ENCODE measurements at places on chromosomes 2 and 18. TPM values are rescaled to one million over a fixed set of nuclear protein-coding genes. Genes with fewer than 3 reads are reported as not detected.

DNA sequence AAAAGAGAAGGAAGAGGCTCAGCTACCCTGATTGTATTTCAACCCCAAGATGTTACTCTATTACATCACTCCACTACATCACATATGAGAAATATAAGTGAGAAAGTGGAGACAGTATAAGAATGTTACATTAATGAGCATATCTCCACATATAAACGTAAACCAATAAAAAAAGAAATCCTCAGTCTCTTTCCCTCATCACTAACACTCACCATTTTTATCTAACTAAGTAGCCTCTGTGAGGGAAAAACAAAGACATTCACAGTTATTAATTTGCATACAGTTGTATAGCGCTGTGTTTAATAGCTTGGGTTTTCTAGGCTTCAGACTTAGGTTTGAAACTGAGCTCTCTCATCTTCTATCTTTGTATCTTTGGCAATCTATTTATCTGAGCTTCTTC, 489.1 kb upstream of the LRRTM4 start:
- no peak overlapping the region for H3K4me3 ChIP-seq
- no peaks in the 10 kb centered on the region for H3K27me3 ChIP-seq
- H3K36me3 ChIP-seq = no peaks in the 10 kb centered on the region
- no peak overlapping the region for H3K27ac ChIP-seq
- no peak for DNase-seq

DNA sequence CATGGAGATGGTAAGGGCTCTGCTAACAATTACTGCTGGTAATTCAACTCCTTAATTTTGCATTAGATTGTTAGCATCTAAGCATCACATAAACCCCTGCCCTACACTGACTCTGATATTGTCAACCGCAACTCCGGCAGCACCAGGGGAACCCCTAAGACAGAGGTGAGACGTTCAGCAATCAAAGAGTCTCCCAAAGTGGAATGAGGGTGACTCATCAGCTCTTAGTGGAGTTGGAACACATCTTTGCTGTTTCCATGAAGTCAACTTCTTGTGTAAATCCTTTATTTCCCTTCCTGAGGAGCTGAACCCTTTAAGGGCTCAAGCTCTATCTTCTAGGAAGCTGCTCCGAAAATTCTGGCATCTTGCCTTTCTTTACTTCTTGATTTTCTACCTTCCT, 52.1 kb downstream of the ABCG8 start:
- no peak for DNase-seq
- no peak overlapping the region for H3K4me3 ChIP-seq
- H3K36me3 ChIP-seq = peaks cover 9% of the 10 kb centered on the region
- H3K4me1 ChIP-seq = 0 out of 2 replicates have a peak, but pooled peaks cover 2% of the 10 kb centered on the region

GRCh38 chr2:100592226-100592625, 29.4 kb downstream of the PDCL3 start:
- H3K27ac ChIP-seq = no peak overlapping the region
- H3K27me3 ChIP-seq = no peaks in the 10 kb centered on the region
- no peak for DNase-seq
- H3K36me3 ChIP-seq = no peaks in the 10 kb centered on the region
- no peak overlapping the region for H3K4me3 ChIP-seq
- peaks cover 5% of the 10 kb centered on the region for H3K4me1 ChIP-seq

GRCh38 chr2:41914936-41915335, 132.9 kb upstream of the PKDCC start:
- H3K4me3 ChIP-seq = no peak overlapping the region
- no peaks in the 10 kb centered on the region for H3K27me3 ChIP-seq
- H3K4me1 ChIP-seq = no peaks in the 10 kb centered on the region

GRCh38 chr18:50439460-50440015, 64.7 kb downstream of the SKA1 start:
- no peaks in the 10 kb centered on the region for H3K4me1 ChIP-seq
- DNase-seq = no peak
- H3K27me3 ChIP-seq = no peaks in the 10 kb centered on the region

DNA sequence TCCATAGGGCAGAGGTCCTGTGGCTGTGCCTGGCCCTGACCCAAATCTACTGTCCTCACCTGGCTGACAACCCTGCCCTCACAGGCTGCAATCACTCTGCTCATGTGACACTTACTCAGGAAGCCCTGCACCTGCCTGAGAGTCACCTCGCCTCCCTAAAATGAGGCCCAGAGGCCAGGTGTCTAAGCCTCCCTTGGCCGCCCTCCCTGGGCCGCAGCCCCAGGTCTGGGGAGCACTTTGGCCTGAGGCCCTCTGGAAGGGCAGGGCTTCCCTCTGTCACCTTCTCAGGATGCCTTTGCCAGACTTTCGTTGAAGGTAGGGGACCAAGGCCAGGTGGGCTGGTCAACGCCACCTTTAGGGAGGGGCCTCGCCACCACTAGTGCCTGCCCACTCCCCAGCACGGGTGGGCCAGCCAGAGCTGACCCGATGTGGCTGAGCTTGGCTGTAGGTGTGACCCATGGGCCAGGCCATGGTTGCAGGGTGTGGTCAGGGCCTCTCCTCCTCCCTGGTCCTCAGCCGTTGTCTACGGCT, 6.1 kb upstream of the GPC1 start:
- no peak overlapping the region for H3K4me3 ChIP-seq
- H3K27ac ChIP-seq = no peak overlapping the region
- no peaks in the 10 kb centered on the region for H3K4me1 ChIP-seq
- no peaks in the 10 kb centered on the region for H3K36me3 ChIP-seq

DNA sequence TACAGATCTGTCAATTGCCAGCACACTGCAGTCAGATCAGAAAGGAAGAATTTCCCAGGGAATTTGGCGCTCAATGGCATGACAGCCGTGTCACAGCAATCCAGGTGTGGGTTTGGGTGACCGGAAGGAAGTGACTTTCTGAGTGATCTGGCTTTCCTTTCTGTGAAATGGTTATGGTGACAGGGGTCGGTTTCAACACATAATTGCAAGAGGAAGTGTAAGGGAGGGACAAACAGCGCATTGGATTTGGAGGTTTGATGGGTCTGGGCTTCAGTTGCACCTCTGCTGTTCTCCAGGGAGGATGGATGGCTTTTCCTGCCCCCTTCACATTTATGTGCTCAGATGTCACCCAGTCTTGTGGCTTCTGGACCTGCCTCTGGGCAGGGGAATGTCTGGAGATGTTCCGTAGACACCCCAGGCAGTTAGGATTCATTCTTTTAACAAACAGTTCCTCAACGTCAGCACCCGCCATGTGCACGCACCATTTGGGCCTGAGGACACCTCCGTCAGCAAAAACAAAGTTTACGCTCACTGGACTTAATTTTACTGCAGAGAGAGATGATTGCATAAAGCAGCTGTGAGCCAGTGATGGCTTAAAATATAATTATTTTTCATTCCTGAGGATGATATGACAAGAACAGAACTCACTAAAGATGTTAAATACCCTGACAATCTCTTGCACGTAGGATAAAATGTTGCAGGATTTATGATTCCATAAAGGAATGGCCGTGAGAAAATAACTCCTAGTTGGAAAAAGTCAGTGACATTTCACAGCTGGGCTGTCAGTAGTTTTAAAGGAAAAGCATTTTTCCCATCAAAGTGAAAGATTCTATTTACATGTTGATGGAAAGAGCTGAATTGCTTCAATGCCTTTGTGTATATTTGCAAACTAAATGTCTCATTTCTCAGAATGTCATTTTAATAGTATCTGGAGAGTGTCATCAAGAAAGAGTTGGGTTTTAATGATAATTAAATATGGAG, 36.9 kb downstream of the MBP start:
- H3K27me3 ChIP-seq = no peaks in the 10 kb centered on the region
- H3K4me1 ChIP-seq = peaks cover 51% of the 10 kb centered on the region
- peaks cover 21% of the 10 kb centered on the region for H3K36me3 ChIP-seq

GRCh38 chr18:22547807-22548561, 130.3 kb upstream of the CTAGE1 start:
- no peaks in the 10 kb centered on the region for H3K4me1 ChIP-seq
- H3K27ac ChIP-seq = no peak overlapping the region
- DNase-seq = no peak
- no peaks in the 10 kb centered on the region for H3K36me3 ChIP-seq
- no peak overlapping the region for H3K4me3 ChIP-seq
- no peaks in the 10 kb centered on the region for H3K27me3 ChIP-seq

- no peak overlapping the region for H3K27ac ChIP-seq
- DNase-seq = no peak
- no peaks in the 10 kb centered on the region for H3K36me3 ChIP-seq
Measured at GRCh38 chr2:176585791-176586190, 316.5 kb downstream of the MTX2 start.

DNA sequence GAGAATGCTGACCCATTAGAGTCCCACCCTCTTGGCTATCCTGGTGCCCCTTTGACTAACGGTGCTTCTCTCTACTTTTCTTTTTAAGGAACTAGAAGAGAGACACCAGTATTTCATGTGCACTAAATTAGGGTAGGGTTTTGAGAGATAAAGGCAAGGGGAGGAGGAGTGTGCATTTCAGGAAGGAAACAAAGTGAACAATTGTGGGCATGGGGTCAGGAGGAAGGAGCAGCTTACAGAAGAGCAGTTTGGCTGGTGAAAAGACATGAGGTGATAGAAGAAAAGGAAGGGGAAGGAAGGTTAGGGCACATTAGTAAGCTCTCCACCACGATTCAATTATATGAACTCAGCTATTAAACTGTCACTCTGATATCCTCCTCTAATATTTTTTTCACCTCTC, 105.8 kb upstream of the CTAGE1 start:
- no peaks in the 10 kb centered on the region for H3K27me3 ChIP-seq
- H3K4me1 ChIP-seq = no peaks in the 10 kb centered on the region
- DNase-seq = no peak
- no peaks in the 10 kb centered on the region for H3K36me3 ChIP-seq
- H3K27ac ChIP-seq = no peak overlapping the region

- no peaks in the 10 kb centered on the region for H3K4me1 ChIP-seq
- H3K27me3 ChIP-seq = no peaks in the 10 kb centered on the region
- H3K4me3 ChIP-seq = no peak overlapping the region
- H3K27ac ChIP-seq = no peak overlapping the region
- H3K36me3 ChIP-seq = peaks cover 26% of the 10 kb centered on the region
Measured at GRCh38 chr2:127985026-127985734, 42.7 kb downstream of the SAP130 start.

DNA sequence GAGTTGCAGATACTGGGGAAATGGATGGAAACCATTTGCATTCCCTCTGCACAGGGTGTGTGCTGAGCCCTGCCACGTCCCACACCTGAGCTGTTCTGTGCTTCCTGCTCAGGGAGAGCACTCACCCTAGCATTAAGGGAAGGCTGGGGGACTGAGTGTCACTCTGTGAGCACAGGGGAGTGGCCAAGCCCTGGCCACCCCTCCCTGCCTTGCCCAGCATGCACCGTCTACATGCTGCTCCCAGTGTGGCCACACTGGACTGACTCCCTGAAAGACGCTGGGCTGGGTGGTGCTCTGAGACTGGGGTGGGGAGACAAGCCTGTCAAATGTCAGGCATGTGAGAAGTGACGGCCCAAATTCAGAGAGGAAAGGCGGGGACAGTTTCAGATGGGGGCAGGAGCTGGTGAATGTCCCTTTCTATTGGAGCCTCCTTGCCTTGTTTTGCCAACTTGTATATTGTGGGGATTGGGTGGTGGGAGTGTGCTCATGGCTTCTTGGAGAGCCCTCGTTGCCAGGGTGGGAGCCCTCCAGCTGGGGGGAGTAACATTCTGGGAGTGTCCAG, 298.4 kb upstream of the HS6ST1 start:
- H3K4me3 ChIP-seq = no peak overlapping the region
- H3K4me1 ChIP-seq = no peaks in the 10 kb centered on the region
- no peak for DNase-seq
- no peak overlapping the region for H3K27ac ChIP-seq
- H3K36me3 ChIP-seq = no peaks in the 10 kb centered on the region

GRCh38 chr2:231306791-231307393, 88.6 kb upstream of the B3GNT7 start:
- H3K36me3 ChIP-seq = no peaks in the 10 kb centered on the region
- peaks cover 7% of the 10 kb centered on the region for H3K4me1 ChIP-seq
- H3K27ac ChIP-seq = no peak overlapping the region
- H3K27me3 ChIP-seq = no peaks in the 10 kb centered on the region
- DNase-seq = no peak

GRCh38 chr18:77469131-77469530, 219.5 kb downstream of the GALR1 start:
- no peaks in the 10 kb centered on the region for H3K4me1 ChIP-seq
- H3K27ac ChIP-seq = no peak overlapping the region
- H3K36me3 ChIP-seq = no peaks in the 10 kb centered on the region
- H3K27me3 ChIP-seq = no peaks in the 10 kb centered on the region

DNA sequence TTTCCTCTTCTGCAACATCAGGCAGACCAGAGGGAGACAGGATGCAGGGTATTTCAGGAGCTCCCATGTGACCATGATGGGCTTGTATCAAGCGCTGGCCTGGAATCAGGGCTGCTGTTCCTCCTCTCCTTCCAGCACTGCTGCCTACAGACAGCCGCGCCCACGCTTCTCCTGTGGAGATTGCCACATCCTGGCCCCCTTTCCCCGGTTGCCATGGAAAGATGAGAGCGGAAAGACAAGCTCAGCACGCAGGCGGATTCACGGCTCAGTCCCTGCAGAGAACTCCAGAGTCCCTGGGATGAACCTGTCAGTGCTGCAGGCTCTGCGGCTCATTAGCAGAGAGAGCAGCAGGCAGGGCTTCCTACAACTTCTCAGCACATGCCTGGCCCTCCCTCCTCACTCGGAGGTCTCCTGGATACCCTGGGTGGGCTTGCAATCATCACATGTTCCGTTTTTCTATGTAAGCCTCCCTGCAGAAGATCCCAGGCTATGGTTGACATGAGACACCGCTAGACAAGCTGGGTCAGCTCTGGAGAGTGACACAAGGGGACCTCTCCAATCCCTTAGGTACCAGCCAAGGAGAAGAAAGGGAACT, 497.8 kb upstream of the MYT1L start:
- H3K36me3 ChIP-seq = no peaks in the 10 kb centered on the region
- no peak overlapping the region for H3K27ac ChIP-seq
- no peak overlapping the region for H3K4me3 ChIP-seq
- no peaks in the 10 kb centered on the region for H3K4me1 ChIP-seq

DNA sequence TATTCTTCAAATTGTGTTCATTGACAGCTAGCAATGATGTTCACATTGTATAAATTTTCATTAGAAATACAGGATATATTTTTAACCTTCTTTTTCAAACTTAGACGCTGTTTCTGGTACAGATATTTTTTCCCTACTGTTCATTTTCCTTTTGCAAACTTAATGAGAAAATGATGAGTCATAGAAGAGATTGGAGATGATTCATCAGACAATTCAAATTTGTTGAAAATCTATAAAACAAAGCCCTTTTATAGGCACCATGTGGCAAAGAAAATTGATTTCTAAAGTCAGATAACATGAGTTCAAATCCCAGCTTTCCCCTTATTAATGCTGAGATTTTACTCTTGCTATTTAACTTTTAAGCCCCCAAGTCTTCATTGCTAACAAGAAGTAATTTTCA, 728.8 kb upstream of the DDX18 start:
- H3K27ac ChIP-seq = no peak overlapping the region
- H3K4me3 ChIP-seq = no peak overlapping the region
- DNase-seq = no peak
- H3K27me3 ChIP-seq = no peaks in the 10 kb centered on the region

The TRMT61B gene
- total RNA-seq = 15.7 TPM

The GNAL gene
- total RNA-seq = not detected

The LINC00305 gene
- total RNA-seq = not detected

The PREPL gene
- total RNA-seq = 21.7 TPM

The LIMS3 gene
- total RNA-seq = 0.69 TPM

The ACSL3 gene
- 70.1 TPM for total RNA-seq

The AQP12A gene
- not detected for total RNA-seq

The KATNAL2 gene
- total RNA-seq = 2.1 TPM

The CAPN14 gene
- 1.3 TPM for total RNA-seq

The TMEM182 gene
- total RNA-seq = 3.7 TPM
